ENCODE measurements at places on chromosomes 2 and 18. TPM values are rescaled to one million over a fixed set of nuclear protein-coding genes. Genes with fewer than 3 reads are reported as not detected.
A peak's percentile ranks its signal among the peaks of the same experiment; 100 is the strongest.

Gene DARS1
- 119 TPM for total RNA-seq

- peaks cover 14% of the 10 kb centered on the region for H3K36me3 ChIP-seq
- H3K27me3 ChIP-seq: no peaks in the 10 kb centered on the region
- H3K27ac ChIP-seq: no peak overlapping the region
These were observed 118.5 kb upstream of the ALPP start for GRCh38 chr2:232260075-232260474.

Gene KLF11
- 8.3 TPM for total RNA-seq

- H3K4me3 ChIP-seq: no peak overlapping the region
- H3K27me3 ChIP-seq: no peaks in the 10 kb centered on the region
- no peak overlapping the region for H3K27ac ChIP-seq
- no peak for DNase-seq
- H3K36me3 ChIP-seq: no peaks in the 10 kb centered on the region
These were observed 168.9 kb downstream of the CDH7 start for GRCh38 chr18:65919663-65920062.

DNA sequence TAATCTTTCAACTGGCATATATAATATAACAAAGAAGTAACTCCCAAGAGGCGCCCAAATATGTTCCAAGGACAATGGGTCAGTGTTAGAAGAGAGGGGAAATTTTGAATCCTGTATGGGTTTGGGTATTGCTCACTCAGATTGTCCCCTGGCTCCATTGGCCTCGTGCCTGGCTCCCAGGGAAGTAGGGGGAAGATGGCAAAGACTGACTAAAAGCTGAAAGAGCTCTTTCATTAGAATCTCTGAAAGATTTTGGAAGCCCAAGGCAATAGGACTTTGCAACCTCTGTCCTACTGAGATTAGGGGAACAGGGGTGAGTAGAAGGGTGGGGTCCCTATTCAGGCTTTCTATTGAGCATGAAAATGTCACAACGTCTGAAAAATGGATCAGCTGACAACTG is 1272.8 kb upstream of the ZEB2 start:
- no peak for DNase-seq
- H3K36me3 ChIP-seq: no peaks in the 10 kb centered on the region
- H3K4me1 ChIP-seq: no peaks in the 10 kb centered on the region
- no peak overlapping the region for H3K4me3 ChIP-seq

Gene COLEC11
- under 0.01 TPM for total RNA-seq

DNA sequence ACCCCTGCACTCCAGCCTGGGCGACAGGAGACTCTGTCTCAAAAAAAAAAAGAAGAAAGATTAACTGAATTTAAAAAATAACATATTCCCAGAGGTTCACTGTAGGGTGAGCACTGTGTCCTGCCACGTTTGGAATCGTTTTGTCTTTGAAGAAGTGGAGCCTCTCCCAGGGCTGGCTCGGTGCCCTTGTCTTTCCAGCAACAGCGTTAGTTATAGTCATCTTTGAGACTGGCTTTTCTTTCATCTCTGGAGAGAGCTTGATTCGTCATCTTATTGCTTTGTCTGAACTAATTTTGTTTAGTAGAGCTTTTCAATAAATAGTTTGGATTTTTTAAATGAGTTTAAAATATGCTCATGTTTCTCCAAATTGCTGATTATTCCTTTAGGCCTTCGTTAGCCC is 50.5 kb downstream of the IMPA2 start:
- peaks cover 18% of the 10 kb centered on the region for H3K4me1 ChIP-seq
- no peaks in the 10 kb centered on the region for H3K36me3 ChIP-seq
- H3K4me3 ChIP-seq: no peak overlapping the region
- no peaks in the 10 kb centered on the region for H3K27me3 ChIP-seq
- no peak for DNase-seq

DNA sequence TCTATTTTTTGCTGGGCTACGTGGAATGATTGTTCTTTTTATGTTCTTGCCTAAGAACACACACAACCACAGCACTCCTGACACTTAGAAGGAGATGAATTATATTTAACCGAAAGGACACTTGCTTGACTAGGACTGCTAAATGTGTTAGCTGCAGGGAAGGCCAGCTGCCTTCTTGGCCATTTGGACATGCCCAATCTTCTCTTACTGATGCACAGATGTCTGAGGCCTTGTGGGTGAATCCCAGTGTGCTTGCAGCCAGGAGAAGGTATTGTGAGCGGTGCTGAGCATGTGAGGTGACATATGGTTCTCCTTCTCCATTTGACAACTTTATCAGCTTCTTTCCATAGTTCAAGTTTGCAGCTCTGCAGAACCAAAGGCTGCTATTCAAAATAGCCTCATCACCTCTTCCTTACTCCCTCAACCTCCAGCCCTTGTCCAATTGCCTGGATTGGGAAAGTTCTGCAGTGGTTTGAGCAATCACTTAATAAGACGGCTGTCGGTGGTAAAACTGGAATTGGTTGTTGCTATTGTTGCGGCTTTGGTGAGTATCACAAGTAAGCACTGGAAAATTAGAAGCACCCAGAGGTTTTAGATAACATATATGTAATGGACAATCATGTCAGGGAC is 1113.3 kb downstream of the TSN start:
- no peak overlapping the region for H3K27ac ChIP-seq
- H3K4me3 ChIP-seq: no peak overlapping the region
- DNase-seq: peak; percentile 18
- H3K4me1 ChIP-seq: no peaks in the 10 kb centered on the region

DNA sequence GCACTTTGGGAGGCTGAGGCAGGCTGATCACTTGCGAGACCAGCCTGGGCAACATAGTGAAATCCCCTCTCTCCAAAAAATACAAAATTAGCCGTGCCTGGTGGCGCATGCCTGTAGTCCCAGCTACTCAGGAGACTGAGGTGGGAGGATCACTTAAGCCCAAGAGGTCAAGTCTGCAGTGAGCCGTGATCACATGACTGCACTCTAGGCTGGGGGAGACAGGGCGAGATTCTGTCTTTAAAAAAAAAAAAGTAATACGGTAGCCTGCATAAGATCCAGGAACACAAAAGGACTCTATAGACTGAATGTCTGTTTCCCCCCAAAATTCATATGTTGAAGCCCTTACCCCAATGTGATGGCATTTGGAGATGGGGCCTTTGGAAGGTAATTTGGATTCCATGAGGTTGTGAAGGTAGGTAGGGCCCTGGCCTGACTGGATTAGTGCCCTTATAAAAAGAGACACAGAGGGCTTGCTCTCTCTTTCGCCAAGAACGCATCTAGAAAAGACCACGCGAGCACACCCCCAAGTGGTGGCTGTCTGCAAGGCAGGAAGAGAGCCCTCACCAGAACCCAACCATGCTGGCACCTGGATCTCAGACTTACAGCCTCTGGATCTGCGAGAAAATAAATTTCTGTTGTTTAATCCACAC is 17.0 kb downstream of the MBOAT2 start:
- H3K4me1 ChIP-seq: peaks cover 52% of the 10 kb centered on the region
- no peaks in the 10 kb centered on the region for H3K36me3 ChIP-seq
- DNase-seq: no peak
- peak overlapping the region; percentile 70 for H3K27ac ChIP-seq
- H3K27me3 ChIP-seq: no peaks in the 10 kb centered on the region

- no peaks in the 10 kb centered on the region for H3K27me3 ChIP-seq
- no peak for DNase-seq
- H3K4me1 ChIP-seq: no peaks in the 10 kb centered on the region
- H3K4me3 ChIP-seq: no peak overlapping the region
These were observed 877.1 kb downstream of the TMEM182 start for GRCh38 chr2:103638978-103639377.

- no peak overlapping the region for H3K4me3 ChIP-seq
- H3K4me1 ChIP-seq: no peaks in the 10 kb centered on the region
- no peak overlapping the region for H3K27ac ChIP-seq
- peaks cover 22% of the 10 kb centered on the region for H3K27me3 ChIP-seq
These were observed 290.0 kb downstream of the PHLPP1 start for GRCh38 chr18:63005306-63005705.

GRCh38 chr2:49831698-49832367 is 677.5 kb upstream of the FSHR start:
- H3K4me1 ChIP-seq: no peaks in the 10 kb centered on the region
- no peaks in the 10 kb centered on the region for H3K27me3 ChIP-seq
- no peak overlapping the region for H3K27ac ChIP-seq
- no peak for DNase-seq
- no peak overlapping the region for H3K4me3 ChIP-seq

DNA sequence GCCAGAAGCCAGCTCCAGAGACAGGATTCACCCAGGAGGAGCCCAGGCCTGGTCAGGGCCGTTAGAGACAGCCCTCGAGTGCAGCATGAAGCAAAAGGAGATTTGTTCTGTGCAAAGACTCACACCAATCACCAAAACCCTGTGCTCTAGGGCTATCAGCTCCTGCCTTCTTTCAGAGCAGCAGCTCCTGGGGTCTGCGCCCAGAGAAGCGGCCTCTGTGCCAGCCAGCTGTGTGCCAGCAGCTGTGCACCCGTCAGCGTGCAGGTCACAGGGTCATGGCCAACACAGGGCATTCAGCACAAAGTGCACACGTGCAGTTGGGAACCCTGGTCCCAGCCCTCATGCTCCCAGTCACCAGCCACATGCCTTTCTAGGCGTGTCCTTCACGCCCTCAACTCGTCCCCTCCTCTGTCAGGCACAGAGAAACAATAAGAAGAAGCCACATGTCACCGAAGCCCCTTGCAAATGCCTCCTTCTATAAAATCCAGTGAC is 49.3 kb downstream of the ZNF516 start:
- peaks cover 8% of the 10 kb centered on the region for H3K36me3 ChIP-seq
- H3K27me3 ChIP-seq: no peaks in the 10 kb centered on the region
- peak; percentile 95 for DNase-seq
- H3K4me3 ChIP-seq: peak overlapping the region; percentile 36
- H3K27ac ChIP-seq: peak overlapping the region; percentile 92

GRCh38 chr2:240946046-240946445 is 39.9 kb downstream of the CROCC2 start:
- no peak overlapping the region for H3K4me3 ChIP-seq
- H3K4me1 ChIP-seq: no peaks in the 10 kb centered on the region
- peaks cover 8% of the 10 kb centered on the region for H3K27me3 ChIP-seq
- H3K36me3 ChIP-seq: no peaks in the 10 kb centered on the region
- DNase-seq: peak; percentile 49

GRCh38 chr2:84906900-84907714 is 1.7 kb downstream of the TMSB10 start:
- DNase-seq: peak; percentile 97
- no peaks in the 10 kb centered on the region for H3K27me3 ChIP-seq
- H3K27ac ChIP-seq: peak overlapping the region; percentile 62

Gene LOXL3
- total RNA-seq: 97.4 TPM

Gene FBXO41
- 0.29 TPM for total RNA-seq

DNA sequence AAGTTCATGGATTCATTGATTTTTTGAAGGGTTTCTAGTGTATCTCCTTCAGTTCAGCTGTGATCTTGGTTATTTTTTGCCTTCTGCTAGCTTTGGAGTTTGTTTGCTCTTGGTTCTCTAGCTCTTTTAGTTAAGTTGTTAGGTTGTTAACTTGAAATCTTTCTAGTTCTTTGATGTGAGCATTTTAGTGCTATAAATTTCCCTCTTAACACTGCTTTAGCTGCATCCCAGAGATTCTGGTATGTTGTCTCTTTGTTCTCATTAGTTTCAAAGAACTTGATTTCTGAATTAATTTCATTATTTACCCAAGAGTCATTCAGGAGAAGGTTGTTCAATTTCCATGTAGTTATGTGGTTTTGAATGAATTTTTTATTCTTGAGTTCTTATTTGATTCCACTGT is 210.6 kb downstream of the IRS1 start:
- no peak overlapping the region for H3K27ac ChIP-seq
- H3K4me3 ChIP-seq: no peak overlapping the region
- H3K27me3 ChIP-seq: no peaks in the 10 kb centered on the region
- peaks cover 11% of the 10 kb centered on the region for H3K4me1 ChIP-seq
- H3K36me3 ChIP-seq: no peaks in the 10 kb centered on the region

Gene FKBP1B
- total RNA-seq: 3.3 TPM

DNA sequence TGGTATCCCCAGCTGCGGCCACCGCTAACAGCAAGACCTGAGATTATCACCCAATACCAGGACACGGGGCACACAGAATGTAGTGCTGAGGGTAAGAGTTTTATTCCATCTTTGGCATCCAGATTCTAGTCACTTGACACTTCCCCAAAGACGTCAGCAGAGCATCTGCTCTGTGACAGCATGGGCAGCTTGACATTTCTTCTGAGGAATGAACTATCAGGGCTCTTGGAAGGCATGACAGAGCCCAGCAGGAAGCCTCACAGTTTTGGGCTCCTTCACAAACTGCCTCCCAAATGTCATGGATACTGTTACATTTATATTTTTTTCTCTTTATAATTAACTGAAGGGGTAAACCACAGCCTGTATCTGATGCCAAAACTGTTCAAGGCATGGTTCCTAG is 1010.7 kb downstream of the TDRD15 start:
- no peaks in the 10 kb centered on the region for H3K27me3 ChIP-seq
- DNase-seq: no peak
- no peaks in the 10 kb centered on the region for H3K4me1 ChIP-seq
- H3K36me3 ChIP-seq: no peaks in the 10 kb centered on the region

- H3K4me3 ChIP-seq: no peak overlapping the region
- no peak overlapping the region for H3K27ac ChIP-seq
- H3K36me3 ChIP-seq: no peaks in the 10 kb centered on the region
- DNase-seq: no peak
These were observed 67.6 kb downstream of the SCN1A start for GRCh38 chr2:166060191-166060590.

GRCh38 chr2:212381428-212382102 is 157.0 kb downstream of the ERBB4 start:
- DNase-seq: no peak
- no peaks in the 10 kb centered on the region for H3K4me1 ChIP-seq
- no peaks in the 10 kb centered on the region for H3K36me3 ChIP-seq
- H3K27me3 ChIP-seq: no peaks in the 10 kb centered on the region

GRCh38 chr2:224576088-224576715 is 9.0 kb downstream of the CUL3 start:
- H3K27ac ChIP-seq: no peak overlapping the region
- no peak overlapping the region for H3K4me3 ChIP-seq
- DNase-seq: no peak

Gene B3GNT7
- total RNA-seq: 0.72 TPM

GRCh38 chr2:392926-393280 is 105.0 kb upstream of the ALKAL2 start:
- H3K36me3 ChIP-seq: no peaks in the 10 kb centered on the region
- H3K4me3 ChIP-seq: no peak overlapping the region
- no peaks in the 10 kb centered on the region for H3K4me1 ChIP-seq

DNA sequence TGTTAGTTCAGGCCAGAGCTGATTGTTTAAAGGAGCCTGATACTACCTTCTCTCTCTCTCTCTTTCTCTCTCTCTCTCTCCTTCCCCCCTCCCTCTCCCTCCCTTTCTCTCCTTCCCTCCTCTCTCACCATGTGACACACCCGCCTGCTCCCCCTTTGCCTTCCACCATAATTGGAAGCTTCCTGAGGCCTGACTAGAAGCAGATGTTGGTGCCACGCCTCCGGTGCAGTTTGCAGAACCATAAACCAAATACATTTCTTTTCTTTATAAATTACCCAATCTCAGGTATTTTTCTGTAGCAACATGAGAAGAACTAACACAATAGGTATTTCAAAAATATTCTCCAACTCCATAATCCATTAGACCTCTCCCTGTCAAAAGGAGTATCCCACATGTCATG is 62.4 kb downstream of the ANKRD62 start:
- H3K27me3 ChIP-seq: peaks cover 19% of the 10 kb centered on the region
- no peaks in the 10 kb centered on the region for H3K4me1 ChIP-seq
- H3K36me3 ChIP-seq: no peaks in the 10 kb centered on the region
- H3K27ac ChIP-seq: no peak overlapping the region
- no peak overlapping the region for H3K4me3 ChIP-seq
